ENCODE measurements at places on chromosomes 7 and 10. TPM values are rescaled to one million over a fixed set of nuclear protein-coding genes. Genes with fewer than 3 reads are reported as not detected.

Gene POLR1F
- 27.9 TPM for total RNA-seq

Gene PAX4
- total RNA-seq, result not detected

Gene CTBP2
- total RNA-seq, result 0.82 TPM

Gene SLC13A4
- not detected for total RNA-seq

Gene NEBL
- total RNA-seq, result 0.23 TPM

DNA sequence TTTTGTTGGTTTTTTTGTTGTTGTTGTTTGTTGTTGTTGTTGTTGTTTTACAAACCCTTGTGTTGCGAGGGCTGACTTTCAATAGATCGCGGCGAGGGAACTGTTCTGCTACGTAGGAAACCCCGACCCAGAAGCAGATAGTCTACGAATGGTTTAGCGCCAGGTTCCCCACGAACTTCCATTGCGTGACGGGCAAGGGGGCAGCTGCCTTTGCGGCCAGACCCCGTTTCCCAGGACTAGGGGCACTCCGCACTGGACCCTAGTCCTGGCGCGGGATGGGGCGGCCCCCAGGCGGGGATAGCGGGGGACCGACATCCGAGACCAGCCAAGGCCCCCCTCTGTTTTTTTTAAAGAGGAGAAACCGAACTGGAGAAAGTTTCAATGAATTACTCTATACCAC, 119.6 kb downstream of the LRRTM3 start:
- H3K4me3 ChIP-seq, result no peak overlapping the region
- H3K36me3 ChIP-seq, result no peaks in the 10 kb centered on the region
- no peak for DNase-seq
- no peaks in the 10 kb centered on the region for H3K27me3 ChIP-seq

- no peaks in the 10 kb centered on the region for H3K4me1 ChIP-seq
- H3K4me3 ChIP-seq, result no peak overlapping the region
- H3K27me3 ChIP-seq, result no peaks in the 10 kb centered on the region
- H3K27ac ChIP-seq, result no peak overlapping the region
These were observed 191.3 kb upstream of the RHOBTB1 start for GRCh38 chr10:61135276-61135721.

DNA sequence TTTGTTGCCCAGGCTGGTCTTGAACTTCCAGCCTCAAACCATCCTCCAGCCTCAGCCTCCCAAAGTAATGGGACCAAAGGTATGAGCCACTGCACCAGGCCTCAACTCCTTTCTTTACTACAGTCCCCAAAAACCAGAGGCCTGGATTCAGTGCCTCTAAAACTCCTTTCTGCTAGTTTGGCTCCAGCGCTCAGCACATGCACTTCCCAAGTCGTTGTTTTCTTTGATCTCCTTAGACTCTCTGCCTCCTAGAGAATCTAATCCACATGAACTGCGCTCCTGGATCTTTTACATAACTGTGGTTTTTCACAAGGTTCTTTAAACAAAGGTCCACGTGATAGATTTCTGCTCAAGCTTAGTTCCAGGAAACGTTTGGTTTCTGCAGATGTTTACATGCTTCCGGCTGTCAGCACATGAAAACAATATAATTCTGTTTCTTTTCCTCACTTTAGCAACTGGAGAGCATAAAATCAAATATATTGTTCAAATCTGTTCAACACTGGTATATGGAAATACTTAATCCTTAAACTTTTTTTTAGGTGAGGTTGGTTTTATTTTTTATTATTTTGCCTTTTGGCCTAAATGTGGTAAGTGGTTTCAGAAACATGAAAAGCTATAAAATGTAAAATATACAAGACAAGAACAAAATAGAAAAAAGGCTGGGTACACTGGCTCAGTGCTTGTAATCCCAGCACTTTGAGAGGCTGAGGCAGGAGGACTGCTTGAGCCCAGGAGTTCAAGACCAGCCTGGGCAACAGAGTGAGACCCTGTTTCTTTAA, 270.5 kb upstream of the MKLN1 start:
- peaks cover 37% of the 10 kb centered on the region for H3K36me3 ChIP-seq
- H3K4me3 ChIP-seq, result peak overlapping the region; percentile 53
- peaks cover 43% of the 10 kb centered on the region for H3K4me1 ChIP-seq

GRCh38 chr7:78218051-78218450, 419.5 kb downstream of the PHTF2 start:
- no peak for DNase-seq
- no peaks in the 10 kb centered on the region for H3K36me3 ChIP-seq
- no peaks in the 10 kb centered on the region for H3K27me3 ChIP-seq
- no peaks in the 10 kb centered on the region for H3K4me1 ChIP-seq
- H3K4me3 ChIP-seq, result no peak overlapping the region

GRCh38 chr10:48801001-48801421, 116.3 kb downstream of the WDFY4 start:
- peaks cover 10% of the 10 kb centered on the region for H3K27me3 ChIP-seq
- no peak overlapping the region for H3K4me3 ChIP-seq
- peaks cover 53% of the 10 kb centered on the region for H3K4me1 ChIP-seq
- peak; percentile 3 for DNase-seq
- peaks cover 9% of the 10 kb centered on the region for H3K36me3 ChIP-seq

DNA sequence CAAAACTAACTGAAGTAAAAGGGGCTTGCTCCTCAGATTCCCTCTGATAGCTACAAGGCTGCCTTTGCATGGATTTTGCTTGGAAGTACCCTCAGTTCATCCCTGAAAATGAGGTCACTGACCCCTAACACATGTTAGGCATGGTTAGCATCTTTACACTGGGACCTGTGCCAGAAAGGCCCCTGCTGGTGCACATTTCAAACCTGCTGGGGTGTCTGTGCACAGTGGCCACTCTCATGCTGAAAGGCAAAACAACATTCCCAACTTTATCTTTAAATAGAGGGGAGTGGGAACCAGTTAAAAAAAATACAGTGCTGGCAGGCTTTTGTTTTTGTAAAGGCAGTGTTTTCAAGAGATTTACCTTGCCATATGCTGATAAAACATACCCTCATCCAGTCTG, 99.1 kb downstream of the ANK3 start:
- DNase-seq, result no peak
- no peaks in the 10 kb centered on the region for H3K36me3 ChIP-seq
- H3K27ac ChIP-seq, result no peak overlapping the region
- no peak overlapping the region for H3K4me3 ChIP-seq
- H3K4me1 ChIP-seq, result no peaks in the 10 kb centered on the region
- H3K27me3 ChIP-seq, result peaks cover 2% of the 10 kb centered on the region

DNA sequence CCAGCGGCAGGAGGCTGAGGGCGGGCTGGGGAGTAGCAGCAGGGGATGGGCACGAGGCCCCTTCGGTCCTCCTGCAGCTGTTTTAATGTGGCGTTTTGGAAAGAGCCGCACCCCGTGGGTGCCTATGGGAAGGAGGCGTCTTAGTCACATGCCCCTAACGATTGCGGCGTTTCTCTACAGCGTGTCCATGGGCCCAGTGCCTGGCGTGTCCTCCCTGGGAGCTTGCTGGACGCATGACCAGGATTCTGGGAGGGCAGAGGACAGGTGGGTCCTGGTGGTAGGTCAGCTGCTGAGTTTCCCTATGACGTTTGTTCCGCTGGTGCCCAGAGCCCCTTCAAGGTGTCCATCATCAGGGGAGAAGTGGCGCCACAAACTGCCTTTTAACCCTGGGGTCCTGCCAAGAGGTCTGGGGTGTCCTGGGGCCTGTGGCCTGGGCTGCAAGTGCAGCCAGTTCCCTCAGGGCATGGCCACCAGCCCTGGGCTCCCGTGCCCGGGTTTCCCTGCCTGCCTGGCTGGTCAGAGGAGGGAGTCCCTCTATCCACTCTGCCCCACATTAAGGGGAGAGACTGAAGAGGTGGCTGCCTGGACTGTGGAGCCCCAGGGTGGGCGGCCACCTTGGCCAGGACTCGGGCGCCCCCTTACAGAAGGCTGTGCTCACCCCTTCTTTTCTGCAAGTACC, 48.7 kb downstream of the PWWP2B start:
- peaks cover 33% of the 10 kb centered on the region for H3K4me1 ChIP-seq
- H3K27ac ChIP-seq, result peak overlapping the region; percentile 71
- no peaks in the 10 kb centered on the region for H3K36me3 ChIP-seq
- H3K27me3 ChIP-seq, result no peaks in the 10 kb centered on the region

GRCh38 chr10:110190170-110190569, 17.2 kb upstream of the MXI1 start:
- peaks cover 6% of the 10 kb centered on the region for H3K36me3 ChIP-seq
- peaks cover 13% of the 10 kb centered on the region for H3K4me1 ChIP-seq
- H3K27me3 ChIP-seq, result peaks cover 61% of the 10 kb centered on the region
- H3K4me3 ChIP-seq, result no peak overlapping the region

DNA sequence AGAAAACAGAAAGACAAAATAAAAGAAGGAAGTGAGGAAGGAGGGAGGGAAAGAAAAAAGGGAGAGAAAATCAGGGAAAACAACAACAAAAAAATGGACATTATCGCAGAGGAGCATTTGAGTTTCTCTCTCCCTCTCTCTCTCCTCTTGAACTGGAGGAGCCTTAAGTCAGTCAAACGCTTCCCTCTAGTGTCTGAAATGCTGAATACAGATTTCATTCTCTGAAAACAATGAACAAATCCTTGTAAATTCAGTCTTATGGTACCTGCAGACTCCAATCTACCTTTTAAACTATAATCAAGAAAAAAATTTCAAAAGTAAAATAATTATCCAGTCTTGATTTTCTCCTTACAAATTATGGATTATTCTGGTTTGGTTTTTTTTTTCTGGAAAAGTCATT, 89.2 kb upstream of the PFKP start:
- H3K27me3 ChIP-seq, result peaks cover 2% of the 10 kb centered on the region
- H3K4me1 ChIP-seq, result no peaks in the 10 kb centered on the region
- H3K27ac ChIP-seq, result no peak overlapping the region
- no peak for DNase-seq

GRCh38 chr7:44273681-44274622, 51.4 kb downstream of the CAMK2B start:
- no peaks in the 10 kb centered on the region for H3K27me3 ChIP-seq
- H3K4me3 ChIP-seq, result no peak overlapping the region
- H3K4me1 ChIP-seq, result peaks cover 3% of the 10 kb centered on the region
- no peak for DNase-seq
- H3K36me3 ChIP-seq, result no peaks in the 10 kb centered on the region
- no peak overlapping the region for H3K27ac ChIP-seq

GRCh38 chr7:99374111-99375064, at the start of gene ARPC1B:
ARPC1B (plus strand) TSS chr7:99374730; CDS start chr7:99385715, 10,985 bp downstream.
- no peaks in the 10 kb centered on the region for H3K27me3 ChIP-seq
- peak within 1 kb of the TSS; percentile 80 for H3K27ac ChIP-seq
- H3K4me1 ChIP-seq, result peaks cover 42% of the 10 kb centered on the region
- peak; percentile 89 for DNase-seq
